ENCODE measurements at places on chromosomes 13 and 19. TPM values are rescaled to one million over a fixed set of nuclear protein-coding genes. Genes with fewer than 3 reads are reported as not detected.

- H3K4me1 ChIP-seq, result no peaks in the 10 kb centered on the region
- H3K4me3 ChIP-seq, result no peak overlapping the region
- no peak for DNase-seq
- H3K36me3 ChIP-seq, result no peaks in the 10 kb centered on the region
- no peak overlapping the region for H3K27ac ChIP-seq
Measured at GRCh38 chr19:465056-465816, 4.4 kb upstream of the SHC2 start.

GRCh38 chr19:7575434-7576040 lies 20.1 kb upstream of the CAMSAP3 start:
- H3K4me3 ChIP-seq, result no peak overlapping the region
- no peaks in the 10 kb centered on the region for H3K27me3 ChIP-seq
- H3K27ac ChIP-seq, result no peak overlapping the region
- H3K4me1 ChIP-seq, result no peaks in the 10 kb centered on the region
- H3K36me3 ChIP-seq, result no peaks in the 10 kb centered on the region

GRCh38 chr13:45781553-45782326 lies 69.8 kb downstream of the SIAH3 start:
- no peaks in the 10 kb centered on the region for H3K4me1 ChIP-seq
- no peaks in the 10 kb centered on the region for H3K36me3 ChIP-seq
- H3K27me3 ChIP-seq, result peaks cover 19% of the 10 kb centered on the region
- DNase-seq, result no peak
- H3K4me3 ChIP-seq, result no peak overlapping the region

Gene CFD
- total RNA-seq, result 8.3 TPM

Gene ZNF221
- 9.0 TPM for total RNA-seq
